NCI-H1417 treated with DMSO at 0.1 percent for 48 hours (cell line): ENCODE measurements at places on chromosomes 5 and 9.

DNA sequence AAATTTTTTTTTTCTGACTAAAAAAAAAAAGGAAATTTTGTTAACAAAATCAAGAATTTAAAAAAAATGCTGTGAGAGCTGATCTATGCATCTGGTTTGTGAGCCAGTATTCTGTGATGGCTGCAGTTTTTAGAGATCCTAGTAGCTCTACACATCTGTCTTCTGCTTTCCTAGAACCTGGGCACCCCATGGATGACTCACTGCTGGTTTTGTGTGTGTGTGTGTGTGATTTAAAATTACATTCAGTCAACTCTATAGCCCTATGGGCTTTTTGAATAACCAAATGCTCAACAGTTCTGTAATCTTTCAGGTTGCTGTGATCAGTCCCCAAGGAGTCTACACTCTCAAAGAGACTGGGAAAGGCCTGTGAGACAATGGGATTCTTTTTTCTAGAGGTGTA lies 2.5 kb upstream of the PSMD5 start:
- no peak for DNase-seq

GRCh38 chr5:149988126-149988525 lies 12.3 kb downstream of the TIGD6 start:
- DNase-seq = no peak

DNA sequence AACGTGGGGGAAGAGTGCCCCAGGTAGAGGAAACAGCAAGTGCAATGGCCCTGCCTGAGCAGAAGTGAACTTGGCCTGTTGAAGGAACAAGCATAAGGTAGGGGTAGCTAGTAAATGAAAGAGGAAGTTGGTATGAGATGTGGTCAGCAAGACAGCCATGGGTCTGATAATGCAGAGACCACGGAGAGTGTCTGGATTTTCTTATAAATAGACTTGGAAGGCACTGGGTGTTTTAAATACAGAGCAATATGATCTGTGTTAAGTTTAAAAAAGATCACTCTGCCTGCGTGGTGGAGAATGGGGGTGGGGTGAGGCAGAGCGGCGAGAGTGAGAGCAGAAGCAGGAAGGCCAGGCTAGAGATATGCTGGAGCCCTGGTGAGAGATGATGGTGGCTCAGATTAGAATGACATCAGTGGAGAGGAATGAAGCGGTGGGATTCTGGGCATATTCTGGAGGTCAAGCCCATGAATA lies 4.2 kb downstream of the ADAM19 start:
- no peak for DNase-seq

GRCh38 chr5:114118511-114118910 lies 243.4 kb upstream of the KCNN2 start:
- no peak for DNase-seq

- no peak for DNase-seq
Measured at GRCh38 chr9:120378680-120379079, 201.3 kb downstream of the CDK5RAP2 start.
